ENCODE measurements at places on chromosomes 5 and 9. TPM values are rescaled to one million over a fixed set of nuclear protein-coding genes. Genes with fewer than 3 reads are reported as not detected.

Gene LTC4S
- 0.97 TPM for polyA plus RNA-seq

GRCh38 chr5:140020601-140021177, 22.4 kb downstream of the NRG2 start:
- H3K4me3 ChIP-seq: no peak overlapping the region
- H3K36me3 ChIP-seq: no peaks in the 10 kb centered on the region

GRCh38 chr9:41229408-41230401, 40.6 kb upstream of the ZNG1F start:
- no peaks in the 10 kb centered on the region for H3K36me3 ChIP-seq
- DNase-seq: peak; percentile 24
- H3K4me3 ChIP-seq: no peak overlapping the region
- no peaks in the 10 kb centered on the region for H3K27me3 ChIP-seq

DNA sequence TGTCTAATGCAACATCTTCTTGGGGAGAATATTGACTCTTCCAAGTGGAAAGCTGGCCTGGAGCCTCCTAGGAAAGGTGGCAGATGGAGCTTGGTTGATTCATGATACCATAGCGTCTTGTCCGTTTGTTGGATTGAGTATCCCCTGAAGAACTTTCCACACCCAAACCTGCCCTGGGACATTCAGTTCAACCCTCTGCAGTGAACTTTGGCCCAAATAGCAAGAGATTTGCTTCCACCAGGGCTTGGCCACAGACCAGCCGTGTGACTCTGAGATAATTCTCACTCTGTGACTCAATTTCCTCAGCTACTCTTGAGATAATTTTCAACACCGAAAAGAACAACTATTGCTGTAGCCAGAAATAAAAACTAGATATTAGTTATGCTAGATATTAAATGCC, 108.0 kb upstream of the RAD23B start:
- no peaks in the 10 kb centered on the region for H3K27me3 ChIP-seq
- no peak overlapping the region for H3K27ac ChIP-seq
- no peak for DNase-seq

DNA sequence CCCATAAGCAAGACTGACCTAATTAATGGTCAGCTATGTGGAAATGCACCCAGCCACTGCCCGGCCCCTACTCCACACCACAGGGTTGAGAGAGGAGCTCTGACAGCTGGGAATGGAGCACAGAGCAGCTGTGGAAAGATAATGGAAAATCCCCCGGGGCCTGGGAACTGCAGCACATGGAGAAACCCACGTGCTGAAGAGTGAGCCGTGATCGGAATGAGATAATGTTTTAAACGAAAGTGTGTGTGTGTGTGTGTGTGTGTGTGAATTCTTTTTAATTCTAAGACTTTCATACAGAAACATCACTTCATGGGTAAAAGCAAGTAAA, 13.1 kb upstream of the SLC12A7 start:
- H3K27ac ChIP-seq: no peak overlapping the region
- H3K36me3 ChIP-seq: no peaks in the 10 kb centered on the region
- DNase-seq: no peak
- no peaks in the 10 kb centered on the region for H3K4me1 ChIP-seq
- no peaks in the 10 kb centered on the region for H3K27me3 ChIP-seq

GRCh38 chr9:98219794-98220370, 27.4 kb upstream of the CORO2A start:
- H3K27me3 ChIP-seq: no peaks in the 10 kb centered on the region
- DNase-seq: no peak
- peaks cover 30% of the 10 kb centered on the region for H3K36me3 ChIP-seq

Gene DRD1
- polyA plus RNA-seq: not detected

DNA sequence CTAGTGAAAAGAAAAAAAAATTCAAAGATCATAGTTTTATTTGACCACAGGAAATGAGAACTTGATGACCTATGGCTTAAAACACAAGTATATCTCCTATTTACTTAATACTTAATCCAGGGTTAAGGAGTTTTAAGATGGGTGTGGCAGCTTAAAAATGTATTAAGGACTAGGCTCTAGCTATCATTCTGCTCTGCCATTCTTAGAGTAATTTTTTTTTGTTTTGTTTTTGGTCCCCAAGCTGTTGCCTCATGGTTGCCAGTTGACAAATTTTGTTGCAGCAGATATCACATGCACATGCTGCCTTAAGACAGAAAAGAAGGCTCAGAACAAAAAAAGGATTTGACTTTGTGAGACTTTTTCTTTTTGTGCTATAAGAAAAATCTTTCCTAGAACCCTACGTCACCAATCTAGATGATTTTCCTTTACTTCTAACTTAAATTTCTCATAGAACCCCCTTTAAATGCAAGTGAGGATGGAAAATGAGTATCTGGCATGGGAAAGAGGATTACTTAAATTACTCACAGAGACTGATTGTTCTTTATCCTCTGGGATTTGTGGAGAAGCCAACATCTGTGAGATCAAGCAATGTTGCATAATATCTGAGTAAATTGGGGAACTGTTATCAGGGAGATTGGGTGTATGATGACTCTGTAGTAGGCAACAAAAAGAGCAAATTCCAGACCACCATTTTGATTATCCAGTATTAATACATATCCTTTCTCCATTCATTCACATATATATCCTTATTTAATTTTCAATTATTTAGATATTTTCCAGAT, 364.7 kb upstream of the CD180 start:
- no peaks in the 10 kb centered on the region for H3K4me1 ChIP-seq
- H3K36me3 ChIP-seq: no peaks in the 10 kb centered on the region
- no peak overlapping the region for H3K4me3 ChIP-seq

- no peaks in the 10 kb centered on the region for H3K4me1 ChIP-seq
- H3K27ac ChIP-seq: no peak overlapping the region
- no peaks in the 10 kb centered on the region for H3K27me3 ChIP-seq
- H3K36me3 ChIP-seq: no peaks in the 10 kb centered on the region
Observed at GRCh38 chr5:98637557-98637956, 135.9 kb upstream of the RGMB start.

- DNase-seq: no peak
- H3K4me3 ChIP-seq: no peak overlapping the region
- no peaks in the 10 kb centered on the region for H3K4me1 ChIP-seq
Observed at GRCh38 chr5:17276445-17276844, 59.0 kb downstream of the BASP1 start.

DNA sequence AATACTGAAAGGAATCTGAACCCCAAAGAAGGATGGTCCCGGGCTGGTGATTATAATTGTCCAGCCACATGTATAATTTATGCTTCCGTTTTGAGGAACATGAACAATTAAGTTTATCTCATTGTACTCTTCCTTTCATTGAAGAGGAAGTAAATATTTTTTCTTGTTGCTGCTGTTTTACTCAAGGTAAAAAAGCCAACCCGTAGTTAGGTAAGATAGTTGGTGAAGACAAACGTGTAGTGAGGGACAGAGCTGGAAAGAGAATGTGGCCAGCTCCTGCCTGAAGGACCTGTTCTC, 5.1 kb downstream of the RCL1 start:
- H3K4me3 ChIP-seq: no peak overlapping the region
- no peaks in the 10 kb centered on the region for H3K36me3 ChIP-seq
- peak overlapping the region; percentile 4 for H3K27ac ChIP-seq
- peaks cover 16% of the 10 kb centered on the region for H3K4me1 ChIP-seq
- no peaks in the 10 kb centered on the region for H3K27me3 ChIP-seq
- DNase-seq: no peak

DNA sequence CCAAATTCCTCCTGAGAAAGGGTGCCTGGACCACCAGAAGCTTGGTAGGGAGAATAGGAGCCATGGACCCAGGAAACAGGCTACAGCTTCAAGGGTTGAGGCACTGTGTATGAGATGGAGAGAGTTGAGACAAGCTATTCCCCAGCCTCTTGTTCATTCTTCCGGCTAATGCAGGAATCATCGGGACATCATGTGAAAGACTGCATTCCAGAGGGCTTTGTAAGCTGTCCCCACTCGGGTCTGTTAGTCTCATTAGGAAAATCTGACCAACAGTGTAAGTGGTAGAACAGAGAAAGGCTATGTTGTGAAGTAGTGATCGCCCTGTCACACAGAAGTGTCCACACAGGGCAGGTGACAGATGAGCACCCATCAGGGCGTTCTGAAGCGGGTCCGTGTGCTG, 81.4 kb downstream of the GABBR2 start:
- H3K4me1 ChIP-seq: no peaks in the 10 kb centered on the region
- DNase-seq: no peak
- no peaks in the 10 kb centered on the region for H3K36me3 ChIP-seq
- no peak overlapping the region for H3K4me3 ChIP-seq

DNA sequence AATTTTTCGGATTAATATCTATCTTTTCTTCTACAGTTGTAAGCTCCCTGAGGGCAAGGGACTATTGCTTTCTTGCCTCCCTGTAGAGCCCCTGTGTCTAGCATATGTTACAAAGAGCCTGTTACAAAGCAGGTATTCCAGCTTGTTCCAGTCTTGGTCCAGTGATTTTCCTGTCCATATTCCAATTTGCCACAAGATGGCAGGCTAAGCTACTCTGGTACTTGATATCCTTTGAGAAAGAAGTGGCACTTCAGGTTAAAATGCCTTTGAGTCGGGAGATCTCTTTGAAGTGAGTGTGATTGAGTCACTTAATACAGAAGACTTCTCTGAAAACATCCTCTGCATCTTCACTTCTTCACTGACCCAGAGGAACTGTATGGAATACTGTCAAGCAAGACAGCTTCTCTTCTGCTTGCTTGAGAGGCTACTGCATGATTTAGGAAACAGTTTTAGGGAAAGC, 24.5 kb downstream of the CAVIN4 start:
- no peak overlapping the region for H3K4me3 ChIP-seq
- H3K36me3 ChIP-seq: no peaks in the 10 kb centered on the region
- H3K27ac ChIP-seq: no peak overlapping the region
- no peaks in the 10 kb centered on the region for H3K27me3 ChIP-seq
